ENCODE measurements at places on chromosomes 5 and 9.

GRCh38 chr5:1190278-1190677, 11.1 kb upstream of the SLC6A19 start:
- DNase-seq: no peak

GRCh38 chr9:112861638-112862555, 28.8 kb downstream of the SLC46A2 start:
- DNase-seq: no peak

DNA sequence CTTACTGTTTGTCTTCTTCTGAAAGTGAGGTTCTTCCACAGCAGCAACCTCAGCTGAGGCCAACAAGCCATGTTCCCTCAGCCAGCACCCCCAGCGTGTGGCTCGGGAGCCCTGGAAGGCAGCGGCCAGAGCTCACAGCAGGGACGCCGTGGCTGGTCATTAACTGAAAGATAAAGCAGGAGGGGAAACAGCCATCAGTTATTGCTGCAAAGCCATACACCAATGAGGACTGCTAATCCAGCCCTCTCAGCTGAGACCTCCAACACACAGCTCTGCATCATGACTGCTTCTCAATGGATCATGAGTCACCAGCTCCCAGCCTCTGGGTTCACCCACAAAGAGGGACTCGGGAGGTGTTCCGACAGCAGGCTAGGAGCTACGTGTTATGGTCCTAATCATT, 24.3 kb downstream of the ABCA1 start:
- no peak for DNase-seq

DNA sequence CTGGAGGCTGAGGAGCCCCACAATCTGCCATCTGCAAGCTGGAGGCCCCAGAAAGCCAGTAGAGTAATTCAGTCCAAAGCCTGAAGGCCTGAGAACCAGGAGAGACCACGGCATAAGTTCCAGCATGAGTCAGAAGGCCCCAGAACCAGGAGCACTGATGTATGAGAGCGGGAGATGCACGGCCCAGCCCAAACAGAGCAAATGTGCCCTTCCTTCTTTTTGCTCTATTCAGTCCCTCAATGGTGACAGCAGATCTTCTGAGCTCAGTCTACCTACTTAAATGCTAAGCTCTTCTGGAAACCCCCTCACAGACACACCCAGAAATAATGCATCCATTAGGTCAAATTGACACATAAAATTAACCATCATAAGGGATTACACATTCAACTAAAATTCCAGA, 277.6 kb downstream of the ATPSCKMT start:
- DNase-seq: no peak

GRCh38 chr5:142613271-142613671, 72.6 kb downstream of the FGF1 start:
- DNase-seq: no peak

DNA sequence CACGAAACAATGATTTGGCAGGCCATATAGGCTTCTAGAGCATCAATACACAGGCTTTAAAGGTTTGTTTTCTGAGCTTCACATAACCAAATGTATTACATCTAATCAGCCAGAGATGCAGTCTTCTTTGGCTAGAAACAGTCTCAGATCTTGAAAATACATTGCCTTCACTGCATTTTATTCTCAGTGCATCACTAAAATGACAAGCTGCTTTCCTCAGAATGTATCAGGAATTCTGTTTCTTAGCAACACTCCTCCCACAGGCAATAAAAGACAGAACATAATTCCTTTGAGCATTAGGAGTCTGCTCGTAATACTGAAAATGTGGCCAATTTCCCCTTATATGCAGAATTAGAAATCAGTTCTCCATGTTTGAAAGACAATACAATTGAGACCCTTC, 36.9 kb downstream of the FEM1C start:
- no peak for DNase-seq

Data from stimulated activated effector memory CD8-positive, alpha-beta T cell treated with anti-CD3 and anti-CD28 coated beads, Interleukin-12 subunit alpha, Interleukin-12 subunit beta, amount 100 ng/mL, for 72 hours (primary cell).